ENCODE measurements at places on chromosomes 2 and 18. TPM values are rescaled to one million over a fixed set of nuclear protein-coding genes. Genes with fewer than 3 reads are reported as not detected.

- no peak for DNase-seq
Measured at GRCh38 chr2:106094131-106094841, 99.8 kb downstream of the UXS1 start.

GRCh38 chr2:137172162-137172561 is 406.8 kb downstream of the THSD7B start:
- DNase-seq = no peak

- no peak for DNase-seq
Measured at GRCh38 chr2:181673173-181673572, 7.1 kb downstream of the NEUROD1 start.

DNA sequence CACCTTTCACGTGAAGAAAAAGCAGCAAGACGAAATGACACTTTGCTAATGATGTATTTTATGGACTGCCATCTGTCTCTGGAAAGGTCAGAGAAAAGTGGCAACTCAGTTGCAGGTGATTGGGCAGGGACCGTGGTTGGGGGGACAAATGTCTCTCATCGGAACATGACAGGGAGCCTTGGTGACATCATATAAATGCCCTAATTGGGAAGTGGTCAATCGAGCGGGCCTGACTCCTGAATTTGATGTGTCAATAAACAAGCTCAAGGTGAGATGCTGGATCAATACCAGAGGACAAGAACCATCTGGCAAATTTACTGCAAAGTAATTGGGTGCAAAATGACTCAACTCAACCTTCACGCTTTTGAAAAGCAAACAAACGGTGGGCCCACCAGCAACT is 151.9 kb upstream of the SKOR2 start:
- no peak for DNase-seq

DNA sequence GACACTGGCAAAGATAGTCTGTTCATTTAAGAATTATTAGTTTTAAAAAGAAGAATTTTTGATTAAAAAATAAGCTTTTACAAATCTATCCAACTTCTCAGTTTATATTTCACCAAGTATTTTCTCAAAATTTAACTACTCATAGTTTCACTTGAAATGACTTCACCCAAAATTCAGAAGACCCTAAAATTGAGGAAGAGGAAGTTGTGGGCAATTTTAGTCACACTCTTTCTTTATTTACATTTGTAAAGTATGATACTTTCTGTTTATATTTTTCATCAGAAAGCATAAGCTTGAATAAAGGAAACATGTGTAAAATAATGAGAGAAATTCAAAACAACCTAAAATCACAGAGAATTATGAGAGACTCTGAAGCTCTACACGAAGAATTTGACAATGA is 278.8 kb upstream of the MEIS1 start:
- DNase-seq = no peak

- no peak for DNase-seq
Measured at GRCh38 chr2:219019436-219019835, 21.9 kb downstream of the CFAP65 start.

DNA sequence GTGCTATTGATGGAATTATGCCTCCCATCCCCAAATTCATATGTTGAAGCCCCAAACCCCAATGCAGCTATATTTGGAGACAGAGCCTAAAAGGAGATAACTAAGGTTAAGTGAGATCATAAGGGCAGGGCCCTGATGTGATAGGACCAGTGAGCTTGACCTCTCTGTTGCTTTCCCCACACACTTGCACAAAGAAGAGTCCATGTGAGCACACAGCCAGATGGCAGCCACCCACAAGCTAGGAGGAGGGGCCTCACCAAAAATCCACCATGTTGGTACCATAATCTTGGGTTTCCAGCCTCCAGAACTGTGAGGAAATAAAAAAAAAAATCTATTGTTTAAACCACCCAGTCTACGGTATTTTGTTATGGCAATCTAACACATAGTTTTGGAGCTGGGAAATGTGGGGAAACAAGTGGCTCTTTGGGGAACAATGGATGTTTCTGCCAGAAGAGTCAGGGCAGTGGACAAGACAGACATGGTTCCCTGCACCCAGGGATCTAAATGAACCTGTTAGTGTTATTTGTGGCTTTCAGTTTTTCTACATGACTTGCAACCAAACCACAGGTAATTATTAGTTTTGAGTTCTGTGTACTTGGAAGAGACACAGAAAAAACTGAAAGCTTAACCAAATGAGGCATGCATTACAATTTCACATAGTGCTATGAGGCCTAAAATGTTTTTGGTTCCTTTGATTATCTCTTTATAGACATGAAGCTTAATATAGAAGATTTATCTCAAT is 259.1 kb downstream of the LTBP1 start:
- no peak for DNase-seq

DNA sequence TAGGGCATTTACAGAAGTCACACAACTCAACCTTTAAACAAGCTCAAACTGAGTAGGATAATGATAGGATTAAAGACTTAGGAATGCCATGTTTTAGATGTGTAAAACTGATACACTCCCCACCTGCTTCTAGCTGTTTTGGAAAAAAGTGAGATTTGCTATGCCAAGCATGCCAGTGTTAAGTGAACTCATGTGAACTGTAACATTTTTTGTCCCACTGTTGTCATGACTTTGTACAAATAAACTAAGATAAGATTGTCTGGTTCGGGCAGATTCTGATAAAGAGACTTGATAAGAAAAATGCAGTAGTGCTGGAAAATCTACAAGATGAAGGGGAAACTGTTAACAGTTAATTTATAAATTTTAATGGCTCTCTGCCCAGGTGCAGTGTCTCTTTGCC is 66.5 kb downstream of the GLS start:
- DNase-seq = no peak

DNA sequence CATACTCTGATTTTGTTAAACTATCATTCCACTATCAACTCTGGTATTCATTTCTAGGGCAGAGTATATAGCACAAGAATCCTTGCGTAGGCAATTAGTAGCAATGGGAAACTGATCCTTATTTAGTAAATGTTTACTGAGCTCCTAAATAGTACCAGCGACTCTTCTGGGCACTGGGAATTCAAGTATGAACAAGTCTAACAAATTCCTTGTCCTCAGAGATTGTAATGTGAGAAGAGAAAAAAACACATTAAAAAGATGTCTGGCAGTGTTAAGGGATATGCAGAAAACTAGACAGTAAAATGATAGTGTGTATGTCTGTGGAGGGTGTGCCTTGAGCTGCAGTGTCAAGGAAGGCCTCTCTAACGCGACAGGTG is 721 bp downstream of the METTL5 start:
- no peak for DNase-seq

GRCh38 chr2:207482630-207483029 is 47.1 kb upstream of the CREB1 start:
- no peak for DNase-seq

DNA sequence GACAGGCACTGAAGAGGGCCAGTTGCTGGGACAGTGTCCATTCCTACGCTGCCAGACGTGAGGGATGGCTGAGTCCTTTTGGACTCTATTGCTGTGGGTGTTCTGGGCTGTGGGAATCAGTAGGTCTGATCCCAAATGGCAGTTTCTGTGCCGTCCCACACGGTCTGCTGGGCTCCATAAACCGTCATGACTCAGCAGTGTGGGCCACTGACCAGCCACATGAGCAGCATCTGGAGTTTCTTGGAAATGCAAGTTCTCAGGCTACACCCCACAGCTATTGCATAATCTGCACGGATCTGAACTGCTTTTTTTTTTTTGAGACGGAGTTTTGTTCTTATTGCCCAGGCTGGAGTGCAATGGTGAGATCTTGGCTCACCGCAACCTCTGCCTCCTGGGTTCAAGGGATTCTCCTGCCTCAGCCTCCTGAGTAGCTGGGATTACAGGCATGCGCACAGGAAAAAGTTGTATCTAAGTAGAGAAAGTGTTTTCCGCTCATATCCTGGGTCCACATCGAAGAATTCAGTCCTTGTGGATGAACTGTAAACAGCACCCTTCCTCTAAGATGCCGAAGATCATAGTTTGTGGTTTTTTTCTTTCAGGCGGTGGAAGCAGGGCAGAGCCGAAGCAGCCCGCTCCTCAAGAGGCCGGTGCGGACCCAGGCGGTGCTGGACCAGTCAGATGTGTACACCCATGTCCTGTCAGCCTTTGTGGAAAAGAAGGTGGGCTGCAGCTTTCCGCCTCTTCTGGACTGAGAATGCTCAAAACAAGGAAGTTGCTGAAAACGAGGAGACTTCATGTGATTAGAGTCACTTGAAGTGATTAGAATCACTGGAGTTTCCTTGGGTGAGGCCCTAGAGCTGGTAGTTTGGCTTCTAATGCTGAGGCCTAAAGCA is 25.5 kb downstream of the RMC1 start:
- DNase-seq = no peak

GRCh38 chr18:68740966-68741365 is 26.1 kb upstream of the TMX3 start:
- DNase-seq = no peak

DNA sequence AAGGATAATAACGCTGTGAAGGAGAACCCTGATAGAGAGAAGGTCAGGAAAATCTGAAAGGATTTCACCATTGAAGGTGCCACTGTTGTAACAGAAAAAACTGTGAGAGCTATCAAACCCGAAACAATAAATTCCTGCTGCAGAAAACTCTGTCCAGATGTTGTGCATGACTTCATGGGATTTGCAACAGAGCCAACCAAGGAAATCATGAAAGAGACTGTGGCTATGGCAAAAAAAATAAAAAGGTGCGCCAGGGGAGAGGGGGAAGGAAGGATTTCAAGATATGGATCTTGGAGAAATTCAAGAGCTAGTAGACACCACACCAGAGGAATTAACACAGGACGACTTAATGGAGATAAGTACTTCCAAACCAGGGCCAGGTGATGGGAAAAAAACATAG is 88.0 kb downstream of the LDLRAD4 start:
- no peak for DNase-seq

DNA sequence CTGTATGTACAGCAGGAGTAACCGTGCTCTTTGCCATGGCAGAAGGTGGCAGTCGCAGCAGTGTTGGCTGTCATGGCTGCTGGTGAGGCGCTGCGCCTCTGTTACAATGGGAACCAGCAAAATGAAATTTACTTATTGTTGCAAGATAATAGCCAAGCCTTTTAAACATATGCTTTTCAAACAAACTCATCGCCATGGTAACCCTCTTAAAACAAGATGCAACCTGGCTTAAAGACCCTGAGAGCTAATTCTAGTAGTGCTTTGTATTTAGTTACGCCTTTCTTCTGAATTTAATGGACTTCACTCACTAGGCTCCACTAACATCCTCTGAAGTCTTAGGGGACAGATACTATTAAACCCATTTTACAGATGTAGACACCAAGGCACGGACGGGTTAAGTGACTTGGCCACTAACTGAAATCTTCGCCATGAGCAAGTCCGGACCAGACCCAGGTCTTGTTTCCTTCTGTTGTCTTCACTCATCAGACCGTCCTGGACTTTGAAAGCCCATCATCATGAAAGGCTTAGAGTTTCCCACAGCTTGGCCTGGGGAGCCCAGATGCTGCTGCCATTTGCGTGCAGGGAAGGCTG is 111.6 kb upstream of the ODC1 start:
- no peak for DNase-seq

DNA sequence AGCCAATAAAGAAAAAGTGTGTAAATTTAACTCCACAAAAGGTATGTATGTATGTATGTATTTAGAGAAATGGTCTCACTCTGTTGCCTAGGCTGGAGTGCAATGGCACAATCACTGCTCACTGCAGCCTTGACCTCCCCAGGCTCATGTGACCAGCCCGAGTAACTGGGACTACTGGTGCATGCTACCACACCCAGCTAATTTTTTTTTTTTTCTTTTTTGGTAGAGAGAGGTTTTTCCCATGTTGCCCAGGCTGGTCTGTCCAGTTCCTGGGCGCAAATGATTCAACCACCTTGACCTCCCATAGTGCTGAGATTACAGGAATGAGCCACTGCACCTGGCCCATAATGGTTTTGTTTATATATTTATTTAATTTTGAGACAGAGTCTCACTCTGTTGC is 67.1 kb downstream of the CERKL start:
- DNase-seq = no peak

DNA sequence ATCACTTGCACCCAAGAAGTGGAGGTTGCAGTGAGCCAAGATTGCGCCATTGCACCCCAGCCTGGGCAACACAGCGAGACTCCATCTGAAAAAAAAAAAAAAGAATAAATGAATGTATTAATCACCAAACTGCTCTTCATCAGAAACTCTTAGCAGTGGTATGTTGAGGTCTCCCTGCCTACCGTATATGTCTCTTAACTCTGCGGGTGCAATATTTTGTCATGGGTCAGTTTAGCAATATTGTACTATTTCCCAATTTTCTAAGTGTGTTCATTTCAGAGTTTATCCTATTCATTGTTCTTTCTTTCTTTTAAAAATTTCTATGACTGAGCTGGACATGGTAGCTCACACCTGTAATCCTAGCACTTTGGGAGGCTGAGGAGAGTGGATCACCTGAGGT is 37.9 kb upstream of the MAP4K3 start:
- DNase-seq = no peak

DNA sequence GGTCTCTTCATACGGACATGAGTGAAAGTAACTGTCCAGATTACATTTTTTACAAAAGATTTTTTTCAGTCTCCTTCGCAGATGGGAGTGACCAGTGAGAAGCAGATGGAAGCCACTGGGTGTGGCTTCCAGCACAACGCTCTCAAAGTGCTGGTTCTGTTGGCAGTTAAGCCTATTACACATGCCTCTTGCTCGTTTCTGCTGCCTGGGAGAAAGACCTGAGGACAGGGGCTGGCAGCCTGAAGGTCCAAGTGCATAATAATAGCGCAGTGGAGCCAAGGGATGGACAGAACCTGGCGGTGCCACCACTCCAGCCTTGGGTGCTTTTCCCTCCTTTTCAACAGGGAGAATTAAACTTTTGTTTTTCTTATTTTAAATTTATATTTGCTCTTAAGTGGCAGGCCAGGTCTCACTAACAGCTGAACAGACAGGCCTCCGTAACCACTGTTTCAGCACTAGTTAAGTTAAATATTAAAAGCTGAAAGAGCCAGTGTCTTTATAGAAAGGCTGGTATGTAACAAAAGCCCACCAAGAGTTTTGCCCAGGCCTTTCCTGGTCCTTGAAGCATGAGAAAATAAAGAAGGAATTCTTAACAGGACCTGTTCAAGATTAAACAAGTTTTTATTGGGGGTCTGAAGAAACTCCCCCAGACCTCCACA is 1.2 kb upstream of the SKA1 start:
- DNase-seq = no peak

SP140 gene
- polyA plus RNA-seq = not detected

CRACDL gene
- 10.3 TPM for polyA plus RNA-seq

TLX2 gene
- polyA plus RNA-seq = not detected

RFX8 gene
- polyA plus RNA-seq = 0.10 TPM

COPS8 gene
- polyA plus RNA-seq = 40.9 TPM

RIOK3 gene
- polyA plus RNA-seq = 97.6 TPM

TRIM54 gene
- 5.4 TPM for polyA plus RNA-seq

CENPA gene
- 11.6 TPM for polyA plus RNA-seq
